ENCODE measurements at places on chromosomes 3 and 15.

- no peak for DNase-seq
These were observed 318.8 kb upstream of the GBE1 start for GRCh38 chr3:82080261-82080660.

DNA sequence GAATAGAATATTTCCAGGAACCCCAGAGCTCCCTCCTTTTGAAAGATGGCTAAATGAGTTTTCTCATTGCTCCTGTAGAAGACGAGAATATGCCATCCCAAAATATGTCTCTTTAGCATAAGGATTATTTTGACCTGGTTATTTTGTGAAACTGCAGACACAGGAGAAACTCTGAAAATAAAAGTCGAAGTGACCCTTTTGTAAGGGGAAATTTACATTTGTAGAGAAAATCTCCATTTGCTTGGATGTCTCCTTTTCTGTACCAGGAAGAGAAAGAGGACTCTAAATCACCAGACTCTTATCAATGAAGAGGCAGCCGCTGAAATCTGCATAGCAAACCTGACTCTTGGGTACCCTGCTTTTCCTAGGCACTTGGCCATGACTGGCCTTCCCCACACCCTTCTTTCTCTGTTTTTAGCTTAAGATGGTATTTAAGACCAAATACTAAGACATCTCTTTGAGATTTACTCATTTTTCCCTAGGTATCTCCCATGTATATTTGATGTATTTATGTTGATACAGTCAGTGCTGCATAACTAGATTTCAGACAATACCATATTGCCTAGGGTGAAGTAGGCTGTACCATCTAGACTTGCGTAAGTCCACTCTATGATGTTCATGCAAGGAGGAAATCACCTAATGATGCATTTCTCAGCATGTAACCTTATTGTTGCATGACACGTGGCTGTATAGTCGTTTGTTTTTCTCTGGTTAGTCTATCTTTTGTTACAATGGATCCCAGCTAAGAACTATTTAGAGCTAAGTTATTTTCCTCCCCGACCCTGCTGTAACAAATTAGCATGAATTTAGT lies 98.2 kb upstream of the UBE3A start:
- no peak for DNase-seq

DNA sequence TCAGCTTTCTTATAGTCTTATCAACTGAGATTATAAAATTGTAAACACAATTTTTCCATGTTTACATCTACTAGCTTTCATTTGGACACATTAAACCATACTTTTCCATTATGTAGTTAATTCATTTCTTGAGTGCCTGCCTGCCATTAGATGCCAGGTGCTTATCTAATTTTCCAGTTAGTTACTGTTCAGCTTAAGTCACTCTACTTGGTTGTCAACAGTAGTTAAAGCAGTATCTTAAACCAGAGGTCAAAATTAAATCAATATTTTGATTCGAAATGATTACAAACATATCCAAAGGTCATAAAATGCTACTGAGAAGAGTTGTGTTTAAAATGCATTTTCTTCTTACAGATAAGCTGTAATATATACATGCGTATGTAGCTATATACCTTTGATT lies 56.2 kb upstream of the UBP1 start:
- no peak for DNase-seq

DNA sequence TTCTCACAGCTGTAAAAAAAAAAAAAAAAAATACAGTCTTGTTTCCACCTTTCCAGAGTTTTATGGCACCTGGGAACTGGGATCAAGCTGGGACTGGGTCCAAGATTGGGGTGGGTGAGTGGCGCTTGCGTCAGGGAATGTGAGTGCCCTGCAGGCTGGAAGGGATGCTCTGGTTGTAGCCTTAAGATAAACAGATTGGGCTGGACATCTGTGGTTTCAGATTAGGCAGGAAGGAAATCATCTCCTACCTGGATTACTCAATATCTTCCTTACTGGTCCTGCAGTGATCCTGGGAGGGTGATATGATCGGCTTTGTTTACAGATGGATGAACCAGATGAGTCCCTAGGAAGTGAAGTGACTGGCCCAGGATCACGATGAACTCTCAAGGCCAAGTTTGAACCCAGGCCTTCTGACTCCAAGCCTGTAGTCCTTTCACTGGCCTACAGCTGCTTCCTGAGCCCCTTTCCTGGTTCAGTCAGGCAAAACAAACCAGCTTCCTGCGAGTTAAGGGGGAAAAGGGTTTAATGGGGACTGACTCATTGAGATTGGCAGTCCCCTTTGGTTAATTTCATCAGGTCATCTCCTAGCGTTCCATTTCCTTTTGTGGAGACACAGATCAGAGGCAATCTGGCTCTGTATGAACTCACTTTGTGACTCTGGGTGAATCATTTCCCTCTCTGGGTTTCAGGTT lies 179.8 kb downstream of the THSD4 start:
- DNase-seq = peak; percentile 12

- no peak for DNase-seq
These were observed 23.0 kb downstream of the CRYGS start for GRCh38 chr3:186520957-186521842.

DNA sequence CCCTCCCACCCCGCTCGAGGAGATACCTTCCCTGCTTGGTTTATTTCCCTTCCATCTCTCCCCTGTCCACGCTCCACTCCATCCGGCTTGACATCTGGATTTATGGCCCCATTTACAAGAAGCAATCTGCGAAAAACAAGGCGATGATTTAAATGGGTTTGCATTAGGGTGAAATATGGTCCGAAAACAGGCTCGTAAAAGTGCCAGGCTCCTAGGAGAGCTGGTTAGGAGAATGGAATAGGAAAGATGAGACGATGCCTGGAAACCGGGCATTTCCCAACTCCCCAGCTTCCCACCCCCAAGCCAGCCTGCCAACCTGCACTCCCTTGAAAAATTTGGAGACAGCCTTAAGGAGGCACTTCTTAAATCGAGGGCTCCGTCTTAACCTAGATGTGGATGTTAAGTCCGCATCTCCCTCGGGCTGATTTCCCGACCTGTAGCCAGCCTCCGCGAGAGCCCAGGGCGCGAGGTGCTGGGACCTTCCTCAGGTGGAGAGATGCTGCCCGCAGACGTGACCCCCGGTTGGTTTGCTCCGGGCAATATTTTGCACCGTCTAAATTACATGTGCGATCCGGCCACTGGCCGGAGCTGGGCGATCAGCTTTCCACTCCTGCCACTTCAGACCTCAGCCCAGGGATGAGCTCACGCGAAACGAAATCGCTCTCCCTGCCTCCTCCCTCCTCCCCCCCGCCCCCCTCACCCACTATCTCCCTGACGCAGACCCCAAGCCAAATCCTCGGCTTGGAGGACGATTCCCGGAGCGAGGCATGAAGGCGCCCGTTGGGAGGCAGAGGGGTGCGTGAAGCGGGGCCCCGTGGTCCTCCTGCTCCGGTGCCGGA lies 1.3 kb downstream of the GRM7 start:
- no peak for DNase-seq

GRCh38 chr15:43771816-43772215 lies 5.0 kb downstream of the ELL3 start:
- DNase-seq = no peak

DNA sequence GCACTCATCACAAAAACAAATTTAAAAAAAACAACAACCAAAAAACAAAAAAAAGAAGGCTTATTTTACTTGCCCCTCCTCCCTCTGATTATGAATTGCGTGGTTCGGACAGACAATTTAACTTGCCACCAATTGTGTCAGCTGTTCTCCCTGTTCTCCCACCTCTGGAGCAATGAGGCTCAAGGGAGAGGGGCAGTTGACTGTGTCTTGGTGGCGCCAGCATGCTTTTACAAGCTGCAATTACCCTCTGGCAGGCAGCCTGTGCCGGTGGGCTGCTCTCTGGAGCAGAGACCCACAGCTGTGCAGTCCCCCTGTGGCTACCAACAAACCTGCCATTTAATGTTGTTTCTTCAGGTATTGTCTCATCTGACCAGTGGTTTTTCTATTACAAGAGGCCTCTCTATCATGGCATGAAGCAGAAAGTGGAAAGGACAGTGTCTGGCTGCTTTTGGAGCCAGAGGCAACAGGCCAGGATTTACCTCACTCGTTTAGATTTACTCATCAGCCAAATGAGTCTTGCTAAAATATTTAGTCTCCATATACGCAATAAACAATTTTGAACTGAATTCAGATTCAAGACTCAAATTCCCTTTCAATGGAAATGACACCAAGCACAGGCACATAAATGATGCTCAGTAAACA lies 192.0 kb upstream of the TPRG1 start:
- DNase-seq = no peak

Measured in HepG2 (cell line).